ENCODE measurements at places on chromosomes 7 and 10.
A peak's percentile ranks its signal among the peaks of the same experiment; 100 is the strongest.

DNA sequence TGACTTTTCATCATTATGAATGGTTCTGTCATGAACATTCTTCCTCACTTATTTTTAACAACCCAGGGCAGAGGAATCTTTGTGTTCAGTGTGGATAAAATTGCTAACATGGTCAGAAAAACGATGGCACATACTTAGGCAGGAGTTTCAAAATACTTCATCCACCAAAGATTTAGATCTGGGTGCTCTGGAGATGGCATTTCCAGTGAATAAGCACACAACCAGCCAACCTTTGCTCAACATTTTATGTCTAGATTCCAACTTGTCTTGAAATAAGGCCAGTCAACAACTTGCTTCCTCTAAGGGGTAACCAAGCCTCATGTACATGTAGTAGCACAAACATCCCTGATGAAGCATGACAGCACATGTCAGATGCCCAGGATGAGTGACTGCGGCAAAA lies 33.4 kb upstream of the ADRB1 start:
- no peak for DNase-seq

- no peak for DNase-seq
These were observed 1.6 kb upstream of the LGI1 start for GRCh38 chr10:93756118-93756517.

- DNase-seq = no peak
These were observed 29.9 kb upstream of the IFRD1 start for GRCh38 chr7:112420236-112420861.

- DNase-seq = peak; percentile 28
These were observed 157.6 kb downstream of the HERPUD2 start for GRCh38 chr7:35537067-35538023.

GRCh38 chr7:90726623-90727022 lies 130.5 kb downstream of the CDK14 start:
- DNase-seq = no peak

DNA sequence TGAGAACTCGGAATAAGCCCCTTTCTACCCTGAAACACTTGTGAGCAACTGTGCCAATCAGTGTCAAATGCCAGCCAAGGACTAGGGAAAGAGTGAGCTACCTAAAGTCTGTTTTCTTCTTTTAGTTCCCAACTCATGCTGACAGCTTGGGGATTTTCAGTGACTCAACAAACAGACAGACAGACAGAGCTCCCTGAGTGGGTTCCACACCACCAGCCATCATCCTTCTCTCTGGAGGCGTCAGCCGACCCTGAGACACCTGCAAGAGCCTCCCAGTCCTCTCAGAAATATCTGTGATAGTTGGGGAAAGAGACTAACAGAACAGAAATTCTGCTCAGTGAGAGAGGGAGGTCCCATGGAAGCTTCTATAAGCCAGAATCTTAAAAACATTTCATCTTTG lies 49.5 kb downstream of the GATA3 start:
- DNase-seq = no peak

GRCh38 chr10:70714951-70715350 lies 42.6 kb downstream of the ADAMTS14 start:
- no peak for DNase-seq

GRCh38 chr10:124522933-124523871 lies 61.6 kb downstream of the LHPP start:
- DNase-seq = no peak

GRCh38 chr10:106566873-106567272 lies 597.6 kb downstream of the SORCS1 start:
- no peak for DNase-seq

DNA sequence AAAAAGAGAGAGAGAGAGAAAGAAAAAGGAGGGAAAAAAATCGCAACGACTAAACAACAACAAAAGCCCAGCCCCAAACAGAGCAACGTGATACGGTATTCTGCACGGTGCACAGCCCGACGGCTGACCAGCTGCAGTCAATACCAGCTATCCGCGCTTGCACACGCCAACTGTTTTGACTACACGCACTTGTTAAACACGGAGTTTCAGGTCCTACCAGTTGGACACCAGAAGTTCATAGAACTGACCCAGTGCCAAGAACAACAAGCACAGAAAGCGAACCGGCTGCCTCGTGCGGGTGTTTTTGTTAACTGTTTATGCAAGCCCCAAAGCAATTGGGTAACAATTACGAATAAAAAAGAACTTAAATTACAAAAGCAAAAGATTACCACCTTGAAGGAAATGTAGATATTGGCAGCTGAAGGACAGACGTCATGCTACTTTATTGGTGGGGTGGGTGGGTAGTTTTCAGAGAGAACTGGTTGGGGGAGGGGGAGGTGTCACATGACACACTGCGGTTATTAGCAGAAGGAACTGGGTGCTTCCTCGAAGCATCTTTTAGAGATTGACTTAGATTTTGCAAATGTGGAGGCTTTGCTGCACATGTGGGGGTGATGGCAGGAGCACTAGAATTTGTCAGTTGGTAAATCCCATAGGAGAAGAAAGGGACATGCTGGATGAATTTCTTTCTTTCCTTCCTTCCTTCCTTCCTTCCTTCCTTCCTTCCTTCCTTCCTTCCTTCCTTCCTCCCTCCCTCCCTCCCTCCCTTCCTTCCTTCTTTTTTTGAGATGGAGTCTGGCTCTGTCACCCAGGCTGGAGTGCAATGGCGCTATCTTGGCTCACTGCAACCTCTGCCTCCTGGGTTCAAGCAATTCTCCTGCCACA lies 110.6 kb upstream of the EFCAB10 start:
- DNase-seq = peak; percentile 44

DNA sequence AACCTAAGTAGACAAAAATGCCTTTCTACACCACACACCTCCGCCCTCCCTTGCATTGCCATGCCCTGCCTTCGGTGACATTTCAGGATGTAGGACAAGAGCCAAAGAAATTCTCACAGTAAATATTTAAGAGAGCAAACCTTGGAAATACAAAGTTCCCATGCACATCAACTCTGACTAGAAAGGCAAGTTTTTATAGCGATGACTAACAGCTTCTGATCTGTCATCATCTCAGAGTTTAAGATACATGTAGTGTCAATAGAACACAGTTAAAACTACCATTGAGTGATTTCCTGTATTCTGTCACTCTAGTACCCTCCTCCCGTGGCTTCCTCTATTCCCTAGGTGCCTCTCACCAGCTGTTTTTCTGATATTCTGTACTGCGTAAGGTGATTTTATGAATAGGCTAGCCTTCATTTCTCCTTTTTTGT lies 20.7 kb downstream of the SLC16A9 start:
- no peak for DNase-seq

DNA sequence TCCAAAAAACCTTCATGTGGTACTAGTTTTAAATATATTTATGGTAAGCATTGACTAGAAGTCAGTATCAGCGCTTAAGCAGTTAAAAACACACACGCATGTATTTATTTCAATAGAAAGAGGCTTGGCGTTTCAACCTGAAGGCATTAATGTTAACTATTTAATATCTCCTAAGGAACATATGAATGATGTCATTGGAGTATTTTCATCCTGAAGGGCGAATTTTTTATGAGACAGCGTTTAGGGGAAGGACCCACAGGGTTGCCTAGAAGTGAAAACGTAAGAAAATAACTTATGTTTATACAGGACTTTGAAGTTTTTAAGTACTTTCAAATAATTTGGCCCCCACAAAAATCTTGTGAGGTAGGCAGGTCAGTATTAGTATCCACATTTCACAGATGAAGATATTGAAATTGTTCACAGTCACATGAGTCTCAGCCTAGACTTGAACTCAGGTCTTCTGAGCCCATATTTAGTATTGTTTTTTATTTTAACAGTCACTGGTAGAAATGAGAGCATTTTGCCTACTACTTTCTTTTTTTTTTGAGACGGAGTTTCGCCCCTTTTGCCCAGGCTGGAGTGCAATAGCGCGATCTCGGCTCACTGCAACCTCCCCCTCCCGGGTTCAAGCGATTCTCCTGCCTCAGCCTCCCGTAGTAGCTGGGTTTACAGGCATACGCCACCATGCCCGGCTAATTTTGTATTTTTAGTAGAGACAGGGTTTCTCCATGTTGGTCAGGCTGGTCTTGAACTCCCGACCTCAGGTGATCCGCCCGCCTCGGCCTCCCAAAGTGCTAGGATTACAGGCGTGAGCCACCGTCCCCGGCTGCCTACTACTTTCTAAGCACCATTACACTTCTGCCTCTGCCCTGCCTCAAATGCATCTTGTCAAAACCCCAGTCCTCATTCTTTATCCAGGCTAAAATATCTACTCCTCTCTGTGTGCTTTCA lies 1.8 kb downstream of the SLK start:
- no peak for DNase-seq

GRCh38 chr10:80661526-80661925 lies 123.8 kb downstream of the SH2D4B start:
- no peak for DNase-seq

DNA sequence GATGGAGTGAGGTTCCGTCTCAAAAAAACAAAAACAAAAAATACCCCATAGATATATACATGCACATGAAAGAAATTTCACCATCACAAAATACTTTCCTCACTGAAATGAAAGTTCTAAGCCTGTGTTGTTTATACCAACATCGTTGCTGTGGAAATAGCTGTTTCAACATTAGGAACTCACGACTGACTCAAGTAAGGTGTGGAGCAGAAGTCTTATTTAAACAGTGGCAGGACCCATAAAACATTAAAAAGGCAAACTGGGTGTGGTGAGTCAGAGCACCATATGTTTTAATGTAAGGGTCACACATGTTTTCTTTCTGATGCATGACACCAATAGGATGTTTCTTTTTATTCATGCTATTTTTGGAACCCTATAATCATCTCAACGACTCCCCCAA lies 48.3 kb downstream of the BAIAP2L1 start:
- DNase-seq = peak; percentile 79

DNA sequence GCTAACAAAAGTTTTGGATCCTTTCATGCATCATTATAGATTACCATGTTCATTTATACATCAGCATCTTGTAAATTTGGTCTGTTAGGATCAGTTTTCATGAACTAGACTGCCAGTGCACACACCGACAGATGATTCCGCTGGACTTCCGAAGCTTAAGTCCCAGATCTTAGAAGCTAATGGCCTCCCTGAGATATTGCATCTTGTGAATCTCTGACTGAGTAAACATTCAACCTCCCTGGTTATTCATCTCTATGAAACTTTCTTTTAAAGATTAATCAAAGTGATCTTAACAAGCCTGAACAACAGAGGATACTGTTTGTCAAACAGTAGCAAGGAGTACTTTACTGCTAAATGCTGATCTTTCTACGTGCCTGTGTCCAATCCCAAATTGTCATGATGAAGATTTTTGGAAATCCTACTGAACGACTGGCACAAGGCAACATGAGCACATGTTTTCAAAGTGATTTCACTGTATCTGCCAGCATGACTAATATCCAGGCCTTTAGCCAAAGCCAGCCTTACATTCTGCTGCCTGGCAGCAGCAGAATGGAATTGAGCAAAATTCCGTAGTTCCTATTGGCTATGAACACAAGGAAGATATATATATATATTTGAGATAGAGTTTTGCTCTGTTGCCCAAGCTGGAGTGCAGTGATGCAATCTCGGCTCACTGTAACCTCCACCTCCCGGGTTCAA lies 91.3 kb upstream of the ANK3 start:
- peak; percentile 52 for DNase-seq

- no peak for DNase-seq
These were observed 12.1 kb downstream of the SLC16A12 start for GRCh38 chr10:89523274-89523673.

DNA sequence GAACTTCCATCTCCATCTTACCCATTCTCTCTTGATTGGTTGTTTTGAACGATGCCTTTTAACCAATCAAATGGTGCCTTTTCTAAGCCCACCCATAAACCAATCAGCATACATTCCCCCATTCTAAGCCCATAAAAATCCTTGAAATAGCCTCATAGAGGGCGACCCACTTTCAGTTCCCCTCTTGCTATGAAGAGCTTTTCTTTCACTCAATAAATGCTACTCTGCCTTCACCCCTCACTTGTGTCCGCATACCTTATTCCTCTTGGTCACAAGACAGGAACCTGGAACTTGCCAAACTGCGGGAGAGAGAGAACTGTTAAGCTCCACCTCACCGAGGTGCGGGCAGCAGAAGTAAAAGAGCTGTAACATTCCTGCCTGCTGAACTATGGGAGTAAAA lies 1602.0 kb upstream of the LRRTM3 start:
- no peak for DNase-seq

All from GM04504 (cell line).